ENCODE measurements at places on chromosomes 1 and 21.

DNA sequence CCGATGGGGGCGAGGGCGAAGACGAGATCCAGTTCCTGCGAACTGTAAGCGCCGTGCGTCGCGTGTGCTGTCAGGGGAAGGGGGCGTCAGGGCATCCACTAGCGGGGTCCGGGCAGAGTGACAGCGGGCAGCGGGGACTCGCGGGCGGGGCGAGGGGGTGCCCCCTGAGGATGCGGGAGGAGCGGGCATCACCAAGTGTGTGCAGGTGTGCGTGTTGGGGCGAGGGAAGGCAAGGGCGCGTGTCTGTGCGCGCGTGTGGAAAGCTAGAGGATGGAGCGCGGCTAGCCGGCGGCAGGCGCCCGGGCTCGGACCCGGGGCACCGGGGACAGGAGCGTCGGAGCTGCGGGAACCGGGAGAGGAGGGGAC lies 525 bp downstream of the RYR2 start:
- no peak for DNase-seq

DNA sequence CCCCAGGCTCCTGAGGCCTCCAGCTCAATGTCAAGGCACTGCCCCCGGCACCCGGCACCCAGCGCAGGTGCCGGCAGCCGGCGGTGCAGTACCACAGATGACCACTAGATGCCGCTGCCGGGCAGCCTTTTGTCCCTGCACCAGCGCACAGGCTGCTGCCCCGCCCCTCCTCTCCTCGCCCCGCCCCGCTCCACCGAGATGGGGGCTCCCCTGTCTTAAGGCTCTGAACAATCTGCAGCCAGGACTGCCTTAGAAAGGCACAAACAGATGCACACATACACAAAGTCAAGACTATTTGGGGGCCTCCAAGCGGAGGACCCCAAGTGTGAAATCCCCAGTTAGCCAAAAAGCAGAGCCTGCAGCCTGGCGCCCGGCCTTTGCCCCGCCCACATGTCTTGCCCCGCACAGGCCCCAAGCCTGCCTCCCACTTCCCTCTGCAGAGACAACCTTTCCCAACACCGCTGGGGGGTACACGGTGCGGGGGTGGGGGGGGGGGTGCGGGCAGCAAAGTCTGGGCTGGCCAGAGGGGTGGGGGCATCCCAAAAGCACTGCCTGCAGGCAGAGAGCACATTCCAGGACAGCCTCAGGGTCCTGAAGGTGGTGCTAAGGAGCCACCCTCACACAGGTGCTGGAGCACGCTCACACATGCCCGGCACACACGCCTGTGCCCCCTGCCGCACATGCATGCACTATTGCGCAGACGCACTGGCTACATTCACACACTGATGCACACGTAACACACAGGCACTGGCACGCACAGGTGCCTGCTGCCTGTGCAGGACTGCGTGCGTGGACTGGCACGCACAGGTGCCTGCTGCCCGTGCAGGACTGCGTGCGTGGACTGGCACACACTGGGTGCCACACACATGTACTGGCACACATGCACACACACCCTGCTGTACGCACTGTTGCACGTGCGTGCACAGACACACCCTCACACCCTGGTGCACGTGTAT lies 37.1 kb downstream of the ARHGEF16 start:
- peak; percentile 91 for DNase-seq

GRCh38 chr1:245232931-245233330 lies 78.1 kb downstream of the KIF26B start:
- DNase-seq = no peak

DNA sequence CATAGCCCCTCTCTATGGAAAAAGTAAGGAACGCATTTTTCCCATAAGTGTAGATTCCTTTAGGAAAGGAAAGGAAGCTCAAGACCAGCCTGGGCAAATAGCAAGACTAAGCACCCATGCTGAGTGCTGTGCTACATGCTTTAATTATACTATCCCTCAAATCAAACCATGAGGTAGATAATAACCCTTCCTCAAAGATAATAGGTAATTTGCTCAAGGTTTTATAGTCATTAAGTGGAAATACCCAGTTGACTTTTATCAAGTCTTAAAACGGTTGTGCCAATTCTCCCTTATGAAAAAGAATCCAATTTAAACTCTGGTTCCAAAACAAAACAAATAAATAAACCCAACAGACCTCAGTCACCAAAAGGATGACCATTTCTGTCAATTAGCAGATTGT lies 3.4 kb downstream of the KIAA0319L start:
- DNase-seq = no peak

GRCh38 chr1:31714442-31715086 lies 10.7 kb upstream of the COL16A1 start:
- no peak for DNase-seq

DNA sequence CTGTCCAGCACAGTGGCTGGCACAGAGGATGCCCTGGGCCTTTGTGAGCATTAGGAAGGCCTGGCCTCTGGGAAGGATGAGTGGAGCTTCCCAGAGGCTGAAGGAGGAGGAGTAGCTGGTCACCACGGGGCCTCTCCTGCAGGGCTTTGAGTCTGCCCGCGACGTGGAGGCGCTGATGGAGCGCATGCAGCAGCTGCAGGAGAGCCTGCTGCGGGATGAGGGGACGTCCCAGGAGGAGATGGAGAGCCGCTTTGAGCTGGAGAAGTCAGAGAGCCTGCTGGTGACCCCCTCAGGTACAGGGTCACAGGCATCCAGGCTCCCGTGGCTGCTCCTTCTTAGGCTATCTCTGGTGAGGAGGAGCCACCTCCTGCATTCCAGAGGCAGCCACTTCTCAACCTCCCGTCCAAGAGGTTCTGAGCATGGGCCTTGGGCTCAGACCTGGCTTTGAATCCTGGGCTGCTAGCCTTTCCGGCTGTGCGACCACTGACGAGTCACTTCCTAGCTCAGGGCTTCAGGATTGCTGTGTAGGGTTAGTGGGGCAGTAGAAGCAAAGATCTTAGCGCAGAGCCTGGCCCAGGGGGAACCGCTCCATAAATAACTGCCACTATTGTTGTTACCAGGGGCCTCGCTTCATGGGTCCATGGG lies 14.0 kb downstream of the SESN2 start:
- no peak for DNase-seq

GRCh38 chr1:244021427-244021826 lies 29.7 kb upstream of the ZBTB18 start:
- DNase-seq = no peak

GRCh38 chr1:38014171-38014570 lies 1.6 kb downstream of the UTP11 start:
- DNase-seq = no peak

- DNase-seq = no peak
Measured at GRCh38 chr1:43007377-43008114, 48.9 kb upstream of the SLC2A1 start.

DNA sequence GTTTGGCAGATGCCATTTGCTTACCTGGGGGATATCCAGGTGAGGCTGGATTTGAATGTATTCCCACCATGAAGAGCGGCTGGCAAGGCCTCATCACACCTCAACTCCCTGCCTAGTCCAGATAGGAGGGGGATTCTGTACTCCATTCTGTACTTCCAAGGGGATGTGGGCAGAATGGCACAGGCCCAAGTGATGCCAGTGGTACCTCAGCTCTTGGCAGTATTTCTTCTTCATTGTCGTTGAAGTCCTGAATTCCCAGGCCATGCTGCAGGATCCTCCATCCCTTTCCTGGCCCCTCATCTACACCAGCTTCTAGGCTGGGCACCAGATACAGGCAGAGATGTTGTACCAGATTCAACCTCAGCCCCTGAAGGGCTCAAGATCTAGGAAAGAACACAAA lies 47.9 kb downstream of the KLHDC7A start:
- DNase-seq = no peak

DNA sequence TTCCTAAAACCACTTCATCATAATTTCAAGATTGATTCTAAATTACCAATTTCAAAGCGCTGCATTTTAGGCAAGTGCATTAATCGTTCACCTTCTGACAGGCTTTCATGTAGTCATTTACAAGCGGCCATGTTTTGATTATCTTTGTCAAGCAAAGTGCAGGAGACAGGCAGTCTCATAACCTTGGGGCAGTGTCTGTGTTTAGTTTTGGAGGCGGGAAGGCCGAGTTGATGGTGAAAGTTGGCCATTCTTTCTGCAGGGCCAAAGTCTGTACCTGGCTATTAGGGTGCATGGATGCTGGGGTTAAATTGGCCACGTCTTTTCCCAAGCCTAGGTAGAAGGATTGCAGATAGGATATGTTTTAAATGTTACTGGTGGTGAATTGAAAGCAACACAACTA lies 2.9 kb downstream of the AGPAT3 start:
- DNase-seq = no peak

DNA sequence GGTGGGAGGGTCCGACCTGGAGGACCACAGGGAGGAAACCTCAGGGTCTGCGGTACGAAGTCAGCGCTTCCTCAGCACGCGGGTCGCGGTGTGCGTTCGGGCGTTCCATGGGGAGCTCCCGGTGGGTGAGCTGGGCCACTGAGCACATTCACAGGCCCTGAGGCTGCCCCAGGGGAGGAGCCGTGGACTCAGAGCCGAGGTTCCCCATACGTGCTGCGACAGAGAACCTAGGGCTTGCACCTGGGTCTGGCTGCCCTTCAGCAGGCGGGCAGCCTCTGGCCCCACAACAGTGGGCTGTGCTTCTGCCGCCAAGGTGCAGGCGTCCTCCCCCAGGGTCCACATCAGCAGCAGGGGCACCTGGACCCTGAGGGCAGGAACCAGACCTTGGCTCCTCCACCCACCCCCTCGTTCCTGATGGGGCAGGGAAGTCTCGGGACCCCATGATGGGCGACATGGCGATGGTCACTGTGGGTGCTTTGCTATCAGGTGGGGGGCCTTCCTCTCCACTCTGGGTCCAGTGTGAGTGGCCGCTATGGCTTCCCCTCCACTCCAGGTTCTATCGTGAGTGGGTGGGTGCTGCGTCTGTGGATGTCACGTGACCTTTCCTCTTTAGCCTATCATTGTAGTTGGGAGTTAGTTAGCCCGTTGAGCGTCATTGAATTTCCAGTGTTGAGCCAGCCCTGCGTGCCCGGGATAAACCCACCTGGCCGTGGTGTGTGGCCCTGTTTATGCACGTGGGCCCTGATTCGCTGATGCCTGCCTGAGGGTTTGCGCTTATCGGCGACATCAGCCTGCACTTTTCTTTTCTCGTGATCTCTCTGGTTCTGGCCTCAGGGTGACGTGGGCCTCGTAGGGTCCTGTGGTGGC lies 27.9 kb downstream of the FTCD start:
- peak; percentile 23 for DNase-seq

DNA sequence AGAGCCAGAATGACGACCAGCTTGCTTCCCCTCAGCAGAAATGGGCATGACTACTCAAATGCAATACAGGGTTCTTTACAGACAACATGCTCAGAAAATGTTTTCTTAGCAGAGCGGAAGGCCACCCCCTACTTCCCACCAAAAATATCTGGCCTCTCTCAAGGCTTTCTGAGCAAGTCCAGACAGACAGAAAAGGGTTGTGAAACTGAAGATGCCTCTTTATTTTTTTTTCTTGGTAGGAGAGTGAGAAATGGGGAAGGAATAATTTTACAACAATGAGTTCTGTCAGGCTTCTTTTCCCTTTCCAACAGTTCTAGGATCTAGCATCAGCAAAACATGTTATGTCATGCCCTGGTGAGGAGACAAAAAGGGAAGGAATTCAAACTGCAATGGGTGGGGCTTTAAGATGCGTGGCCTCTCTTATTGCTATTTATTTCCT lies 172.0 kb upstream of the CAMK1G start:
- DNase-seq = no peak

- no peak for DNase-seq
Measured at GRCh38 chr1:115524236-115524635, 117.5 kb upstream of the VANGL1 start.

- DNase-seq = no peak
Measured at GRCh38 chr1:217090060-217090911, 367.1 kb upstream of the ESRRG start.

DNA sequence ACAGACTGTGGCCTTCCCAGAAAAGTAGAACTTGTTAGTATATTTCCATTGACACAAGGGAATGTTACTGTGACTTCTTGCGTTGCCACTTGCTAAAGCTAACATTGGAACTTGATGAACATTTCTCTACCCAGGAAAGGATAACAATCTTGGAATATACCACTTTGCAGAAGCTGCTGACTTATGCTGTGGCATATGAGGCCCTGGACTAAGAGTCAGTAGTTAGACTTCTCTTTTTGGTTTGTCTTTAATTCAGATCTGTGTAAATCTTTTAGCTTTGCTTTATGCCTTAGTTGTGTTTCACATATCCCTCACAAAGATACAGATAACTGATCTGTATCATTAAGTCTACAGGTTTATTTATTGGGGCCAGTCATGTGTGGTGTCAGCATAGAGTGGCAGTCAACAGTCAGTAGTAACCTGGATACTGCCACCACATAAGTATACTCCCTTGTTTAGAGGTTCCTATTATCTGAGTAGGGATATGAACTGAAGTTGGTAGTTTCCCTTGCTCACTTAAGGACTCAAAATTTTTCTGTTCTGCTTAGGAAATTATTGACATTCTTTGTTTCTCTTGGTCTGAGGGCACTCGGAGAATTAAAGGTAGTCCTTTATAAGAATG lies 14.7 kb downstream of the RNF2 start:
- DNase-seq = no peak

Measured in activated CD4-positive, CD25-positive, alpha-beta regulatory T cell treated with anti-CD3 and anti-CD28 coated beads, Interleukin-2, amount 50 U/mL, for 72 hours (primary cell).